Panc1 (cell line): ENCODE measurements at places on chromosomes 3 and 15. TPM values are rescaled to one million over a fixed set of nuclear protein-coding genes. Genes with fewer than 3 reads are reported as not detected.

Gene SMCO1
- total RNA-seq: not detected

Gene ACSBG1
- total RNA-seq: 0.31 TPM

Gene GOLGA8T
- not detected for total RNA-seq

Gene P3H2
- total RNA-seq: 82.2 TPM
